ENCODE measurements at places on chromosomes 6 and 20.

DNA sequence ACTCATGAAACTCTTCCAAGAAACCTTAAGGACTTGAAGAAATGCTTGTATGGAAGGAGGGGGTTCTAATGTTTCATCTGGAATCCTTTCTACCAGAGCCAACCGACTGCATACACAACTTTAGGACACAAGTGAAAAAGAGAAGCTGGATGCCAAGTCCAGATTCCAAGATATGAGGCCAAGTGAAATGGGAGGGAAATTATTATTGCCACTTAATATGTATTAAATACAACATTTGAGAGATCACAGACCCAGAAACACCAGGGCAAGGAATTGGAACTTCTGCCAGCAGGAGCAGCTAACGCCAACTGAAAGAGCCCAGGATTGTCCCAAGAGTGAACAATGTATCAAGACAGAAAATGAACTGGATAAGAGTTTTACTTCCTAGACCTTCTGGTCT is 144.2 kb downstream of the ARHGAP18 start:
- no peak for DNase-seq

DNA sequence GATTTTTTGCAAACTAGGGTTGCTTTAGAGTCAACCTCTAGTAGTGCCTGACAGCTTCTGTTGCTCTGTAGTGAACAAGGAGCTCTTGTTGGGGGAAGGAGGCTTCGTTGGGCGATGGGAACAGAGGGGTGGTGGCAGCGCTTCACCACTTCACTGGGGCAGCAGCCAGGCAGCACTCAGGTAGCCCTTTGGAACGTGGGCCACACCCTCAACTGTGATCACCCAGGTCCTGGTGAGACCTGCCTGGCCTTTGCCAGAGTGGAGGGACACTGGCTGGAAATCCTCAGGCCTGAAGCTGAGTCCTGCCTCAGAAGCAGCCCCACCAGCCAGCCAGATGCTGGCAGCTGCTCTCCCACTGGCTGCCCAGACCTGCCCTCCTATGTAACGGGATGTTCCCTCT is 10.4 kb upstream of the EDN3 start:
- no peak for DNase-seq

GRCh38 chr6:69096681-69097080 is 461.6 kb downstream of the ADGRB3 start:
- no peak for DNase-seq

DNA sequence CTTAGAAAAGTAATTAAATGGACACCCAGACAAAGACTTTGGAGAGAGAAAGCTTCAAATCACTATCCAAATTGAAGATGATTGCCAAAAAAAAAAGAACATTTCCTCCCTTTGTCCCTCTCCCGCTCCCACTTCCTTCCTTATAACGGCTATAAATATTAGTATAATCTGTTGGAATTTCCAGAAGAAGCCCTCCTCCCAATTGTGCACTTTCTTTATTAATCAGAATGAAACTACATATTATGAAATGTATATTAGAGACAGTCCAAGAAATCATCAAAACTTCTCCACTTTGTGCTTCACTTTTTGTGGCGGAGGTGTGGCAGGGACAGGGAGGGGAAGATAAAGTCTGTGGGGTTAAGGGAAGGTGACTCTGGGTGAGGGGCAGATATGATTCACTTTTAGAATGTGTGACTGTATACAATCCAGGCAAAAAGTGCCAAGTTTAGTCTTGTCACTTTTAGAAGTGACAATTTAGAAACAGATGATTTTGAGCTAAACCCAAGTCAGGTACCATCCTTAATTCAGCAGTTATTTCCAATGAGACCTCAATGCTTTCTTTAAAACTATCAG is 195.0 kb upstream of the MARCKS start:
- no peak for DNase-seq

DNA sequence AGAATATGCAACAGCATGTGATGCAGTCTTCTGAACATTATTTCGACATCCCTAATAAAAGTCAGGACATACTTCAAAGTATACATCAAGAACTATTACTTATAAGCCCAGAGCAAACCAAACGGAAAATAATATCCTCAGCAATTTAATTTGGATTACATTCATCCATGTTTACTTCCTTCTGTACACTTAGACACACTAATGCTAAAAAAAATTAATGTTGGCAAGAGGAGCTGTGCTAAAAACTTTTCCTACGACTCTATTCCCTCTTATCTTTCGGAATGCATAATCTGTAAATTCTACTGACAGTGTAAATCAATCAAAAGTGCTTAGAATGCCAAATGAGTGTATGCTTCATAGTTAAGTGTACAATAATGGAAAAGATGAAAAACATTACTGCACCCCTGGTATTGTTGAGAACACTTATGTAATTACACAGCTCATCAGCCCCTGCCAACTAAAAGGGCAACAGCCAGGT is 301.2 kb upstream of the HSF2 start:
- no peak for DNase-seq

- DNase-seq, result peak; percentile 54
Observed at GRCh38 chr6:119479860-119480655, 130.5 kb upstream of the MAN1A1 start.

- no peak for DNase-seq
Observed at GRCh38 chr6:86016077-86016476, 373.4 kb upstream of the SYNCRIP start.

GRCh38 chr20:63791497-63792156 is 39.4 kb downstream of the ZBTB46 start:
- DNase-seq, result no peak

DNA sequence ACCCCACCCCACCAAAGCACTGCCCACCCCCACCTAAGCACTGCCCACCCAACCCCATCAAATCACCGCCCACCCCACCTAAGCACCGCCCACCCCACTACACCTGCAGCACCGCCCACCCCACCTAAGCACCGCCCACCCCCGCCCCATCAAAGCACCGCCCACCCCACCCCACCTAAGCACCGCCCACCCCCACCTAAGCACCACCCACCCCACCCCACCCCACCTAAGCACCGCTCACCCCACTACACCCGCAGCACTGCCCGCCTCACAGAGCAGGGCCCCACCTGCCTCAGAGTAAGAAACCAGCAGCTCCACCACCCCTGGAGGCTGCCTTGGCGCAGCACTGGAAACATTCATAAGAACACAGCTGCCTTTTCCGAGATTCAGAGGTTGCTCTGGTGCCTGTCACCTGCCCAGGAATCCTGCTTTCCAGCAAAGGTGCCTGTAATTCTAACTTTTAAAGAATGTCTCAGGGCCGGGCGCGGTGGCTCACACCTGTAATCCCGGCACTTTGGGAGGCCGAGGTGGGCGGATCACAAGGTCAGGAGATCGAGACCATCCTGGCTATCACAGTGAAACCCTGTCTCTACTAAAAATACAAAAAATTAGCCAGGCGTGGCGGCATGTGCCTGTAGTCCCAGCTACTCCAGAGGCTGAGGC is 148.2 kb downstream of the BMP7 start:
- no peak for DNase-seq

- DNase-seq, result peak; percentile 75
Observed at GRCh38 chr20:34363465-34364222, 571 bp downstream of the ITCH start.

DNA sequence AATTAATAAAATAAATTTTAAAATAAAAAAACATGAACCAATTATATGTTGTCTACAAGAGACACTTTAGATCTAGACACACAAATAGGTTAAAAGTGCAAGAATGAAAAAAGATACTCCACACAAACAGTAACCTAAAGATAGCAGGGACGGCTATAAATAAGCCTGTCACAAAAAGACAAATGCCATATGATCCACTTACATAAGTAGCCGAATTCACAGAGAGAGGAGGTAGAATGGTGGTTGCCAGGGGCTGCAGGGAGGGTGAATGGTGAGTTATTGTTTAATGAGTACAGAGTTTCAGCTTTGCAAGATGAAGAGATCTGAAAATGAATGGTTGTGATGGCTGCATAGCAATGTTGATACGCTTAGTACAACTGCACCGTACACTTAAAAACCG is 32.7 kb downstream of the KATNA1 start:
- no peak for DNase-seq

GRCh38 chr20:16035576-16035975 is 537.7 kb downstream of the KIF16B start:
- no peak for DNase-seq

DNA sequence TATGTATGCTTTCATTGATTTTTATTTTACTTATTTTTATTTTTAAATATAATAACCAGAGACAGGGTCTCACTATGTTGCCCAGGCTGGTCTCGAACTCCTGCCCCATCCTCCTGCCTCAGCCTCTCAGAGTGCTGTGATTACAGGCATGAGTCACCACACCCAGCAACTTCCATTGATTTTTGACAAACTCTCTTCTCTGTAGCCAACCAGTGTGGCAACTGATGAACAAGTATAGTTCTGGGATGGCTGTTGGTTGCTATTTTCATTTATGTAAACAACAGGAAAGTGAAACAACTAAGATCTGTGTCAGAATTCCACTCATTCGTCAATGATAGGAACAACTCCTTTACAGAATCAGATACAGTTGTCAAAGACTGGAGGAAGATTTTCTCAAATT is 356.7 kb upstream of the JARID2 start:
- DNase-seq, result peak; percentile 22

- no peak for DNase-seq
Observed at GRCh38 chr20:64138276-64138815, 25.9 kb upstream of the MYT1 start.

DNA sequence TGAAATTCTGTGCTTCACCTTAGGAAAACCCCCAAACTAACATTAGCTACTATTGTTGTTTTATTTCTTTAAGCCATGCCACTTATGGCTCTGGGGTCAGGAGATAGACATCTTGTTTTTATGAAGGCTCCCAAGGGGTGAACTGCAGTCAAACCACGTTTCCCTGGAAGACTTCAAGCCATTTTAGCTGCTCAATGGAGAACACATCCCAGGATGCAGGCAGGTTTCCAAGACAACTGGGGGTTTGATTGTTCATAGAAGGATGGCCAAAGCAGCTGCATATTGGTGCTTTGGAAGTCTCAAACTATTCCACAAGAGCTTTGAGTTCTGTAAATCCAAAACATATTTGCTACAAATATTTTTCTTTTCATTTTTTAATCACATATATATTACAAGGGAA is 818.0 kb downstream of the MAFB start:
- DNase-seq, result no peak

- DNase-seq, result no peak
Observed at GRCh38 chr20:19492687-19493336, 265.2 kb upstream of the RIN2 start.

DNA sequence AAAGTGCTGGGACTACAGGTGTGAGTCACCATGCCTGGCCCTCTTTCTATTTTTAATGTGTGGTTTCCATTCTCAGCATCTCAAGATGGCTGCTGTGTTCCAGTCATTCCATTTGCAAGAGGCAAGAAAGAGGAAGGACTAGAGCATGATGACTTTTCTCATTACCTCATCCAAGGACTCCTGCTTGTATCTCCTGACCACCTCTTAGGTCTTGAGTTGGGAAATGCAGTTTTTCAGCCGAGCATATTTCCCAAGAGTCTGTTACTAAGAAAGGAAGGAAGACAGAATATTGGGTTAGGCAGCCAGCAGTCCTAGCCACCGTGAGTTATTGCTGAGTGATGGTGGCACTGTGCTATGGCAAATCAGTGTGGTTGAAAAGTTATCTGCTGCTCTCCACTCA is 108.4 kb upstream of the INSM1 start:
- peak; percentile 91 for DNase-seq

DNA sequence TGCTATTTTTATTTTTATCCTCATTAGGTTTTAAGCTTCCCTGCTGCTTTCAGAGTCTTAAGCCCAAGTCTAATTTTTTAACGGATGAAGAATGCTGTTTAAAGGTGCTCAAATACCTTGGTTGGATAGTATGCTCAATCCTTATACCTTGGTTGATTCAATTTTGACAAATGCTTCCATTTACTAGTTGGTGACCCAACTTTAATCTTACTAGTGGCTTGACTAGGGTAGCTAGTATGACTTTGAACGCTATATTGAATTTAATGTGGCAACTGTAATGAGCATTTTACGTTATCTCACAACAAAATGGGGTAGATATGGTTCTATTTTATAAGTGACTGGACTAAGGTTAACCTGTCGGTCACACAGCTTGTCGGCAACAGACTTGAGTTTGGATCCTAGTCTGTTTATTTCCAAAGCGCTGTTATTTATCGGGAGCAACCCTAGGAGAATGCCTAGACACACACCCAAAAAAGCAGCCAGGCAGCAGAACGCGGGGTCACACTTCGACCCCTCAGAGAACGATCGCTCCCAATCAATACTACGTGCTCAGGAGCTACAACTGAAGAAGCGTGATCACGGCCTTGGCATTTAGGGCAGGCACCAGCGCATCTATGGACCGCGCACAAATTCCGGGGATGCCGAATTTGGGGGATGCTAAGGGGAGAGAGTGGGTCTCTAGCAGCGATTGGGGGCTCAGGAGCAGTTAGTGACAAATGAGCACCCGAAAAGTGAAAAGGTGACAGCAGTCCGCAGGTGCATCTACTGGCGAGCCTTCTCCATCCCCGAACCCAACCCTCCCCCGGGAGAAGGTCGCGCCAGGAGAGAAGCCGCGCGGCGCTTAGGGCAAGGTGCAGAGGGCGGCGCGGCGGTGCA is 586 bp upstream of the ALDH5A1 start:
- DNase-seq, result no peak

DNA sequence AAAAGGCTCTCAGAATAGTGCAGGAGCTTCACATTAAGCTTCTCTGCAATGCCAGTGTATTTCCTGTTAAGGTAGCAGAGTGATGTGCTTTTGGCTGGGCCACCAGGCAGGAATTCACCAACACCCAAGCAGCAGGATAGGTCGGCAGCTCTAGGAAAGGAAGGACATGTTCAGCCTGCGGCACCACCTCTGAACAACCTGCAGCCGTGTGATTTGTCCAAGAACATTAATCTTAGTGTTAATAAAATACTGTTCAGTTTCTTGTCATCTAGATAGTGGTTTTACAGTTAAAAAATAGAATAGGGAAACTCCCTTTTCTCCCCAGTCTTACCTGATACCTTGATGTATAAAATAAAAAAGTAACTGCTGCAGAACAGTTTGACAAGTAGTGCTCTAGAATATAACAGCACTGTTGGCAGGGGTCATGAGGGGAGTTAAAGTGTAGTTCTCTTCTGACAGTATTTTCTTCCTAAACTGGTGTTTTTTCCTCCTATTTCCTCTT is 18.8 kb downstream of the ZNF292 start:
- DNase-seq, result no peak

DNA sequence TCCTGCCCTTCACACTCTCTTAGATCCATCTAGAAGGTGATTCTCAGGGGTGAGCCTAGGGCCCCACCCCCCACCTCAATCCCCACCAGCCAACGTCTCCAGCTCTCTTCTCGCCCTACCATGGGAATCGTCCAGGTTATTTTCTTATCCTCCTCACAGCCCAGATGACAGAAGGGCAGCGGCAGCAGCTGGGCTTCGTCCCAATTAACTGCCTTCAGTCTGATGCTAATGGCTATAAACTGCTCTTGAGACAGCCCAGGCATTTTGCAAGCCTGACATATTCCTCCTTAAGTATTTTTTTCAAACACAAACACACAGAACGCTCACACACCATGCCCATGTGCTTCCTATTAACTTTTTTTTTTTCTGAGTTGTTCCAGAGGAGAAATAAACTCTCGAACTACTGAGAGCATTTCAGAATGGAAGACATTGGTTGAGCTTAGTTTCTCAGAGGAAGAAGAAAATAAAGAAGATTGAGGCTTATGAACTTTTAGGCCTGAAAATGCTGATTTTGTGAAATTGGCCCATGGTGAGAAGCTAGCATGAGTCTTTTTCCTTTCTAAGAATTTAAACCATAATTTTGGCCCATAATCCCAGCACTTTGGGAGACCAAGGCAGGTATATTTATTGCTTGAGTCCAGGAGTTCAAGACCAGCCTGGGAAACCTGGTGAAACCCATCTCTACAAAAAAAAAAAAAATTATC is 124.6 kb downstream of the EYA2 start:
- no peak for DNase-seq

GRCh38 chr6:105058846-105059245 is 101.9 kb downstream of the LIN28B start:
- no peak for DNase-seq
